CD4-positive, alpha-beta T cell treated with Interleukin-21 for 1 hour (primary cell): ENCODE measurements at places on chromosomes 1 and 21.
A peak's percentile ranks its signal among the peaks of the same experiment; 100 is the strongest.

- peak; percentile 73 for DNase-seq
Observed at GRCh38 chr1:224430511-224431113, 4.0 kb downstream of the WDR26 start.

GRCh38 chr1:94243665-94244064, 6.3 kb upstream of the ARHGAP29 start:
- no peak for DNase-seq

DNA sequence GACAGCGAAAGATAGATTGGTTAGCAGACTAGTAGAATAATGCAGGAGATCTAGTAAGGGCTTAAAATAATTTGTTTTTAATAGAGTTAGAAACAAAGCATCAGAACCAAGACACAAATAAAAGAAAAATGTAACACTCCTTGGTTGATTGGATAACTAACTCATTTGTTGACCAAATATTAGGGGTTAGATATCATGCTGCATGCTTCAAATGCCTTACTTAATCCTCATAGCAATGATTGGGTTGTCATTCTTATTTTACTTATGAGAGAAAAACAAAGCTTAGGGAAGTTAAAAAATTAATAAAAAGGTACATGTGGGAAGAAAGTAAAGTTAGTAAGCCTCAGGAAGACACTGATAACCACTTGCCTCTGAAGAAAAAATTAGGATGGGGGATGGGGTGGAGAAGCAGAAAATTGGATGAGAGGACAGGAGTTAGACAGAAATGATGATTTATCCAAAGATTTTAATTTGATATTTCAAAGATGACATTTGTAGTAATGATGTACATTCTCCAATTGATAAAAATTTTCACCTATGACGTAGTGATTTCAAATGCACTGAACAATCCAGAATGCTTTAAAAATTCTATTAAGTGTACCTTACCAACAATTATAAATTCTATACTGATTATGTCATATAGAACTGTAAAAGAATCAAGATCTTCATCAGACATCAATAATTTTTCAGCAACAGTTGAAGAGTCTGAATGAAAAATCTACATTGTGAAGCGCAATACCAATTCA, 374.7 kb downstream of the COL11A1 start:
- no peak for DNase-seq

GRCh38 chr1:115340879-115341278, 2.8 kb upstream of the NGF start:
- no peak for DNase-seq

DNA sequence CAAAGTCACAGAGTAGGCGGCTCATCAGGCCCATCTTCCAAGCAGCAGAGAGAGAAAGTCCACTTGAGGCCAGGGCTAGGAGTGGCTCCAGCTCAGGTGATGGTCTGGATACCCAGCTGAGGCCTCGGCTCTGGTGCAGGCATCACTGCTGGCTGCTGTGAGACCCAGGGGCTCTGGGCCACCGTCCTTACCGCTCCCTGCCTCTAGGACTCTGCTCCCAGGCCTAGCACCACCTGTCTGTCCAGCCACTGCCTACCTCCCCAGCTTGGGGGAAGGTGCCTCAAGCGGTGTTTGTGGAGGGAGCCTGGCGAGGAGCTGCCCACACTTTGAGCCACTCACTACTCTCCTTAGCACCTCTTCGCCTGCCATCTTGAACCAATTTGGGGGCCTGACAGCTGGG, 57.9 kb downstream of the DMRTB1 start:
- no peak for DNase-seq

DNA sequence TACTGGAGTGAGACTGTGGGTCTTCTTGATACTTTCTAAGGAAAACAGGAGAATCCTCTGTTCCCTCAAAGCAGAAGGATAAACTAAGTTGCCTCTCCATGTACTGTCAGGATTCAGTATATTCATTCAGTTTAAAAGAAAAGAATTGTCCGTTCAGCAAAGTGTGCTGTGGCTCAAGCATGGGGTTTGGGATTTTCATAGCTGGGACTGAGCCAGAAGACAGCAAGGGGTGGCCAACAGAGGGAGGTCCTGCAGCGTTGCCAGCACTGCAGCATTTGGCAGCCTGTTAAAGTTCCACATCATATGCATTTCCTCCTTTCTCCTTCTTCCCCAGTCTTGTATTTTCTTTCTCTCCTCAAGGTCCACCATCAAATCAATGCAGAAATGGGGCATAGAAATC, 75.1 kb downstream of the DTL start:
- DNase-seq: no peak

GRCh38 chr1:29744684-29745490, 508.6 kb downstream of the PTPRU start:
- DNase-seq: no peak

GRCh38 chr1:9500756-9501754, 38.2 kb upstream of the SLC25A33 start:
- DNase-seq: no peak

- no peak for DNase-seq
Observed at GRCh38 chr21:15669247-15669646, 60.5 kb upstream of the USP25 start.

GRCh38 chr1:202046748-202047708, 36.6 kb downstream of the ELF3 start:
- DNase-seq: no peak

- no peak for DNase-seq
Observed at GRCh38 chr1:25898223-25899015, 7.8 kb downstream of the STMN1 start.

GRCh38 chr1:185463433-185463832, 146.4 kb upstream of the IVNS1ABP start:
- DNase-seq: no peak

GRCh38 chr21:14734833-14735232, 188.7 kb upstream of the SAMSN1 start:
- DNase-seq: no peak

DNA sequence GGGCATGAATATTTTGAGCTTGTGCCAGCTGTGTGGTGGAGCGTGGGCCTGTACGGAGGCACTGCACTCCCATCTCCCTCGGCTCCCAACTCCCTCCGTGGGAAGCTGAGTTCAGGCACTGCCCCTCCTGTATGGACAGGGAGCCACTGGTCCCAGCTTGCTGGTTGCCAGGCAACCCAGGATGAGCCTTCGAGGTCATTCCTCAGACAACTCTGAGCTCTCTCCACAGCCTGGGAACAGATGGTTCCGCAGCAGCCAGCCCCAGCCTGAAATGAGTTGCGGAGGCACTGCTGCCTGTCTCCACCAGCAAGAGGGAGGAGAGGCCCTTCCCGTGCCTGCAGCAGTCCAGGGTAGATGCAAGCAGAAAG, 58.4 kb upstream of the TENT5B start:
- no peak for DNase-seq

DNA sequence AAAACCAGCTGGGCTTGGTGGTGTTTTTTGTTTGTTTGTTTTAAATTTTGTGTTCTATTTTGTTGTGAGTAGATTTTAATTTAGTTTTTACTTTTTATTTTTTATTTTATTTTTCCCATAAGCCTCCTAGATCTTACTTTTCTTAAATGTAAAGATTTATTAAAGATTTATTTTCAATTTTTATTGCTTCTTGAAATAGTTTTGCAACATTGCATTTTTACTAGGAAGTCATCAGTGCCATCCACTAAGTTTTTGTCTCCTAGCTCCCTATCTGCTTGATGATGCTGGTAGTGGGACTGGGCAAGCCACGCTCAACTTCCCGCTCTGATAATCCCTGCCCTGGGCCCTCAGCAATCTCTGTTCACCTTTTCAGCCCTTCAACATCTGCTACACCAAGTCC, 175.4 kb downstream of the CDC7 start:
- no peak for DNase-seq

DNA sequence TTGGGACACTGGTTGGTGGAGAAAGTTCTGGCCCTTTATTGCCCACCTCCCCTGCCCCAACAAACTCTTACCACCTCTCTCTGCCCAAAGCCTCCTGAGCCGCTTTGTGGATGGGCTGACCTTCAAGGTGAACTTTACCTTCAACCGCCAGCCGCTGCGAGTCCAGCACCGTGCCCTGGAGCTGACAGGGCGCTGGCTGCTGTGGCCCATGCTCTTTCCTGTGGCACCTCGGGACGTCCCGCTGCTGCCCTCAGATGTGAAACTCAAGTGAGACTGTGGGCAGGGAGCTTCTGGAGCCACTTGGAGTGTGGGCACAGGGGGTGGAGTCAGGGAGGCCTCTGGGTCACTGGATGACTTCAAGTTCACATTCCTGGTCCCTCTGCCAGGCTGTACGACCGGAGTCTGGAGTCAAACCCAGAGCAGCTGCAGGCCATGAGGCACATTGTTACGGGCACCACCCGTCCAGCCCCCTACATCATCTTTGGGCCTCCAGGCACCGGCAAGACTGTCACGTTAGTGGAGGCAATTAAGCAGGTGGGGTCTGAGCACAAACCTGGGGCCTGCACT, 12.5 kb downstream of the RHOC start:
- DNase-seq: no peak

DNA sequence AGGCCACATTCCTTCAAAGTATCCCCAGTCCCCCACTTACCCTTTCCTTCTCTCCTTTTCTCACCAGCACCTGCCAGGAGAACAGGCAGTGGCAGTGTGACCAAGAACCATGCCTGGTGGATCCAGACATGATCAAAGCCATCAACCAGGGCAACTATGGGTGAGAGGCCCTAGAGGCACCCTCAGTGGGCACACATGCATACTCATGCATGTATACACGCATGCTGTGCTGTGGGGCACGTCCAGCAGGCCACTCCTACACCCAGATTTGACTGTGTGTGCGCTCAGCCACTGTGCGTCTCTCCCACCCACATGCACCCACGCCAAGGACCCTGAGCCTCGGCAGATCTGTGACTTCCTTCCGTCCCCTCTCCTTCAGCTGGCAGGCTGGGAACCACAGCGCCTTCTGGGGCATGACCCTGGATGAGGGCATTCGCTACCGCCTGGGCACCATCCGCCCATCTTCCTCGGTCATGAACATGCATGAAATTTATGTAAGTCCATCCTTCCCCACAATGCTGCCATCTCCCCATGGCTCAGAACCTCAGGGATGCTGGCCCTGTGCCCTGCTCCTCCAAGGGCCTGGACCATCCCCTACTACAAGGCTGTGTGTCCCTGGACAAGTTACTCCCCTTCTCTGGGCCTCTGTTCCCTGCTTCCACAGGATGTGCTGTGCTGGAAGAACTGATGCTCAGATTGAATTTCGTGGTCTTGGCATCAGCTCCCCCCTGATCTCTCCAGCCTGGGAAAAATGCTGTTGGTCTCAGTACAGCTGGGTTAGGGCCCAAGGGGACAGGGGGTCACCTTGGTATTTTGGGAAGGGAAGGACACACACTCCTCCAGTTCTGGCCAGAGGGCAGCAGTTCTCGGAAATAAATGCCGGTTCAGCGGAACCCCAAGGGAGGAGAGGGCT, 7.0 kb downstream of the TINAGL1 start:
- DNase-seq: no peak

- DNase-seq: no peak
Observed at GRCh38 chr1:70458131-70458530, 47.1 kb downstream of the CTH start.

GRCh38 chr1:91506071-91506470, 5.4 kb downstream of the CDC7 start:
- DNase-seq: no peak

GRCh38 chr1:52102336-52103013, 39.4 kb upstream of the ZFYVE9 start:
- no peak for DNase-seq

DNA sequence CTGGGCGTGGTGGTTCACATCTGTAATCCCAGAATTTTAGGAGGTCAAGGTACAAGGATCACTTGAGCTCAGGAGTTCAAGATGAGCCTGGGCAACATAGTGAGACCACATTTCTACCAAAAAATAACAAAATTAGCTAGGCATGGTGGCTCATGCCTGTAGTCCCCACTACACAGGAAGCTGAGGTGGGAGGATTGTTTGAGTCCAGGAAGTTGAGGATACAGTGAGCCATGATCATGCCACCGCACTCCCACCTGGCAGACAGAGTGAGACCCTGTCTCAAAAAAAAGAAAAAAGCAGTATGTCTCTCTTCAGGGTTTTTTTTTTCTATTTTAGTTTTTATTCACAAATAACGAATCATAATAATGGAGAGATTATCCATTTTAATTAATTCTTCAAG, 233.7 kb upstream of the DMRTA2 start:
- DNase-seq: no peak

GRCh38 chr1:96820107-96820506, 98.5 kb downstream of the PTBP2 start:
- no peak for DNase-seq

DNA sequence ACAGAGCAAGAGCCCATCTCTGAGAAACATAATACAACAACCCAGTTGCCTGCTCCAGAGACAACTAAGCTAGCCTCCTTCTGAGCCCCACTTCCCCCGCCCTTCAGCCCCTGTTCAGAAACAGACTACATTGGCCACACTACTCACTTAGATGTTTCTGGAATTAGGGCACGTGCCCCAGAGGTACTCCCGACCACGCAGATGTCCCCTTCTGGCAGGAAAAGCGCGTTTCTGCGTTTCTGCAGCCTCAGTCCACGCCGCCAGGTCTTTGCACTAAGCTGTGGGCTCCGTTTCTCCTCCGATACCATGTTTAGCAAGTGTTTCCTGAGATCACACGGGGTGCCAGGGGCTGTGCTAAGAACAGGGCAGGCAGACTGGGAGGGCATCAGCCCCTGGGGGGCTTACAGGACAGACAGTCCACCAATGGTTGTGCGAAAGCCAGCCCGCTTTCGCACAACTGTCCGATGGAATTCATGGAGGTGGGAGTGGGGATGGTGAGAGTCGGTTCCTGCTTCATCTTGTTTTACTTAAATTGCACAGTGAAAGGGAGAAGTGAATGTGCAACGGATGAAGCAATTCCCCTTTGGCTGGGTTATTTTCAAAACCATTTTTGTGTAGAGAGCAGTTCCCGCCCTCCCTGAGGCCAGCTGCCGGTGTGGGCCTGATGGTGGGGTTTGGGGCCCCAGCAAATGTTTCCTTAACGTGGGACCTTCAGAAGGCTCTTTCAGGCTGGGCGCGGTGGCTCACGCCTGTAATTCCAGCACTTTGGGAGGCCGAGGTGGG, 2.7 kb downstream of the PIK3CD start:
- peak; percentile 25 for DNase-seq

GRCh38 chr1:10969267-10969970, 43.0 kb upstream of the TARDBP start:
- DNase-seq: no peak

- no peak for DNase-seq
Observed at GRCh38 chr1:8633741-8634501, 183.5 kb downstream of the RERE start.

DNA sequence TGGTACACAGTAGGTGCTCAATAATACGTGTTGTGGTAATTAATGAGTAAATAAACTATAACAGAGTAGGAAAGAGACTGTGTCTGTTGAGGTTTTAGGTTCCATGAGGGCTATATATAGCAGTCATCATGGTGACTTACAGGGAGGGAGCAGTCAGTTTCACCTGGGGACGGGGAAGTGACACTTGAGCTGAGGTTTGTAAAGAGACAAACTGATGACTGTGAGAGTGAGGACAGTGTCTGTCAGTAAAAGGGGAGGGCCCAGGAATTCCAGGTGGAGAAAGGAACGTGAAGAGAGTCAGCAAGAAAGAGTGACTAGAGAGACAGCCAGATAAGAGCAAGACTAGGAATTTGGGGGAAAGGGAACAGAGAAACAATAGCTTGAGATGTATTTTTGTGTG, 30.2 kb downstream of the ABCA4 start:
- no peak for DNase-seq

- DNase-seq: peak; percentile 53
Observed at GRCh38 chr1:92599184-92599583, 112.5 kb upstream of the GFI1 start.
